ENCODE measurements at places on chromosomes 2 and 18. TPM values are rescaled to one million over a fixed set of nuclear protein-coding genes. Genes with fewer than 3 reads are reported as not detected.

DNA sequence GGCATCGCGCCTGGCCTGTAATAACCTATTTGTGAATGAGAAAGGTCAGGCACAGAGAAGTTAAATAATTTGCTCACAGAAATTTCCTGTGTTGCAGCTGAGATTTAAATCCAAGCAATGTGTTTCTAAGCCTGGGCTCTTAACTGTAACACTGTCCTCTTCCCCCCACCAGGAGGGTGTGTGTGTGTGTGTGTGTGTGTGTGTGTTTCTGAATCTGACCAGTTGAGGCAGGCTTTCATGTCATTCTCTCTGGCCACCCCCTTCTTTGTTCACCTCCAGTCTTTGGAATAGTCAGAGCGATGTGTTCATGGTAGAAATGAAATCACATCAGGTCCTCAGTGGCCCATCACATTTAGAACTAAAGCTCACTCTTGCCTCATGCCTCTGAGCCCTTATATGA lies 81.2 kb downstream of the NEDD4L start:
- no peak for DNase-seq

The ALKAL2 gene
- total RNA-seq: 1.4 TPM

- no peak for DNase-seq
Measured at GRCh38 chr2:185796758-185797157, 58.2 kb downstream of the FSIP2 start.

DNA sequence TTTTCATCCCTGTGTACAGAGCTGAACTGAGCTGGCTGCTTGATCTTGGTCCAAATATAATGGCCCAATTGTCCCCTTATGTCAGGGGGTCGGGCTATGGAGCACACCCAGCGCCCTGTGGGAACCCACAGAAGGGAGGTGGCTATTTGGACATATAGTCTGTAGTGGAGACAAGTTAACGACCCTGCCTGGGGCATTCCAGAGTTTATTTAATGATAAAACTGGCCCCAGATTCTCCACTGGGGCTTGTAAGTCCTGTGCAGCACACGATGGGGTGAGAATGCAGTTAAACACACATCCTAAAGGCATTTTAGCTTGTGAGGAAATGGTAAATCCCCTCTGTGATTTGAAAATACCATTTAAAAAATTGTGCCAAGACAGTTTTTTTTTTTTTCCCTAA lies 72.9 kb downstream of the QPCT start:
- DNase-seq: no peak

DNA sequence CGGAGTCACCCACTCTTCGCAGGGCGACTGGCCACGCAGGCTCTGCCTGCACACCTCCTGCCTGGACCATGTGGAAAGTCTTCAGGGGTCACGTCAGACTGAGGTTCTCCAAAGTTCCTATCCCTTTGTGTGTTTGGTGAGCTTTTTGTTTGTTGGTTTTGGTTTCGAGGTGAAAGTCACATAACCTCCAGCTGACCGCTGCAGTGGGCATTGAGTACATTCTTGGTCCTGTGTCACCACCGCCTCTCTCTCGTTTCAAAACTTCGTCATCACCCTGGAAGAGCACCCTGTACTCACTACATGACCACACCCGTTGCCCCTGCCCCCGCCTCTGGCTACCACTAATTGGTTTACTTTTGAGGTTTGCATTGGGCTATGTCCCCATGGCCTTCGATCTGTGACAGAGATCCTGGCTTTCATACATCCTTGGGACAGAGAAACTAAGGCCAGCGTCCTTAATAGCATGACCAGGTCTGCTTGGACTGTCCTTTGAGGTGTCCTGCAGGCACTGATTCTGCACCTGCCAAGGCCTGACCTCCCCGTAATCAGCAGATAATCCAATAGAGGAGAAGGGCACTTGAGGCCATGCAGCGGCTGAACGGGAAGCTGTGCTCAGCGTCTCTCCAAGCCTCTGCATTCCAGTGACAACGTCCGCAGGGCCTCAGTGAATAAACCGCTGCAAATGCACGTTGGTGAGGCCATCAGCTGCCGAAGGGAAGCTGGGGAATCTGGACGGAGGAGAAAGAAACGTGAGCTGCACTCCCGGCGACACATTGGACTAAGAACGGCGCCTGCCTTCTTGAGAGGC lies 46.8 kb downstream of the SH3BP4 start:
- no peak for DNase-seq

- DNase-seq: no peak
Measured at GRCh38 chr2:80238692-80239469, 65.7 kb downstream of the LRRTM1 start.

The IL36B gene
- not detected for total RNA-seq

- no peak for DNase-seq
Measured at GRCh38 chr2:127239395-127239794, 19.3 kb upstream of the CYP27C1 start.

The RTP5 gene
- total RNA-seq: not detected

The GALNT5 gene
- 0.10 TPM for total RNA-seq

The IL1R1 gene
- total RNA-seq: 0.19 TPM

DNA sequence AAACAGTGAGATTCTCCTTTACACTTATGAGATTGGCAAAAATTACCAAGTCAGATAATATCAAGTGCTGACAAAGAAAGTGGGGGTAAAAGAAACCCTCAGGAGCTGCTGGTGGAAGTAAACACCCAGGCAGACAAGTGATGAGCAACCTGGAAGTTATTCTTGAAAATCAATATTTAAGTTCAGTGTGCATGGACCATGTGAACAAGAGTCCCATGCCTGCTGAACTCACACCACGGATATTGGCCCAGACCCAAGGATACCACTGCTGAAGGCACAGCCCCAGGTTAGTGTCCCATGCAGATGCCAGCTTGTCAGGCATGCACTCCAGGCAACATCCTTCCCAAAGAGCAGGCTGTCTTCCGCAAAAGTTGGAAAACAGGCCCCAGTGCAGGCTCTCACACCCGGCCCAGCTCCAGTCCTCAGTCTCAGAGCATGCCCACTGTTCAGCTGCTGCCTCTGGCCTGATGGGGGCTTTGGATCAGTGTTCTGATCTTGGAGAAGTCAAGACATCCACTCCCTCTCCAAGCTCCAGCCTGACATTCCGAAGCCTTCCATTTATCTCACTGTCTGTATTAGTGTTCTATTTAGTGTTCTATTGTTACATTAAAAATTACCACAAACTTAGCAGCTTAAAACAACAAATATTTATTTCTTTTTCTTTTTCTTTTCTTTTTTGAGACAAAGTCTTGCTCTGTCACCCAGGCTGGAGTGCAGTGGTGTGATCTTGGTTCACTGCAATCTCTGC lies 70.0 kb downstream of the HS1BP3 start:
- DNase-seq: no peak

The MFSD2B gene
- 0.75 TPM for total RNA-seq

All from natural killer cell treated with Interleukin-12 subunit alpha and Interleukin-12 subunit beta and Interleukin-15 and Interleukin-18, amount 100 ng/mL, for 72 hours (primary cell).